ENCODE measurements at places on chromosomes 11 and 22.

GRCh38 chr11:10272132-10272531, 21.9 kb downstream of the SBF2 start:
- DNase-seq, result no peak

GRCh38 chr22:50010676-50011446, 1.7 kb downstream of the IL17REL start:
- no peak for DNase-seq

GRCh38 chr22:39773976-39774539, 119.5 kb downstream of the ENTHD1 start:
- DNase-seq, result peak; percentile 44

- DNase-seq, result no peak
These were observed 156.7 kb downstream of the CTTN start for GRCh38 chr11:70555078-70555477.

- no peak for DNase-seq
These were observed 90.9 kb downstream of the NAV2 start for GRCh38 chr11:19803506-19803998.

- DNase-seq, result no peak
These were observed 34.3 kb downstream of the KCNJ4 start for GRCh38 chr22:38420734-38421133.
